ENCODE measurements at places on chromosomes 11 and 22.

- no peak for DNase-seq
Measured at GRCh38 chr11:34490304-34490703, 23.3 kb downstream of the ELF5 start.

GRCh38 chr22:47872761-47873535, 1110.5 kb downstream of the TBC1D22A start:
- no peak for DNase-seq

DNA sequence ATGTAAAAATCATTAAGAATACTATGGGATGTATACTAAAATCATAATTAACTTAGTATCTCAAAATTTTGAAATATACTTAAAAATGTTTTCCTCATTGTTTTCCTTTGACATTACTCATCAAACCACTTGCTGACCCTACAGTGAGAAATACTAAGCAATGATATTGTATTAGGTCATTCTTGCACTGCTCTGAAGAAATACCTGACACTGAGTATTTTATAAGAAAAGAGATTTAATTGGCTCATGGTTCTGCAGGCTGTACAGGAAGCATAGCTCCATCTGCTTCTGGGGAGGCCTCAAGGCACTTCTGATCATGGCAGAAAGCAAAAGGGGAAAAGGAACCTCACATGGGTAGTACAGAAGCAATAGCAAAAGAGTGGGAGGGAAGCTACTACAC, 950.9 kb upstream of the CHORDC1 start:
- no peak for DNase-seq

GRCh38 chr11:133266986-133267385, 265.3 kb downstream of the OPCML start:
- DNase-seq, result no peak

- no peak for DNase-seq
Measured at GRCh38 chr11:81673001-81673400, 1060.7 kb downstream of the FAM181B start.

GRCh38 chr11:113474362-113475159, 637 bp downstream of the DRD2 start:
- DNase-seq, result no peak

GRCh38 chr22:45290410-45290936, 5.7 kb downstream of the UPK3A start:
- DNase-seq, result no peak

GRCh38 chr11:131356206-131356605, 14.2 kb upstream of the NTM start:
- DNase-seq, result no peak

GRCh38 chr11:84290647-84291046, 1004.5 kb upstream of the CCDC90B start:
- no peak for DNase-seq

- DNase-seq, result no peak
Measured at GRCh38 chr11:119320240-119320775, 3.4 kb upstream of the MCAM start.

GRCh38 chr11:43950311-43950855, 7.9 kb downstream of the C11orf96 start:
- DNase-seq, result no peak

All from NCI-H1417 treated with DMSO at 0.1 percent for 48 hours (cell line).